ENCODE measurements at places on chromosomes 2 and 18. TPM values are rescaled to one million over a fixed set of nuclear protein-coding genes. Genes with fewer than 3 reads are reported as not detected.

Gene RGPD6
- total RNA-seq: 7.7 TPM

DNA sequence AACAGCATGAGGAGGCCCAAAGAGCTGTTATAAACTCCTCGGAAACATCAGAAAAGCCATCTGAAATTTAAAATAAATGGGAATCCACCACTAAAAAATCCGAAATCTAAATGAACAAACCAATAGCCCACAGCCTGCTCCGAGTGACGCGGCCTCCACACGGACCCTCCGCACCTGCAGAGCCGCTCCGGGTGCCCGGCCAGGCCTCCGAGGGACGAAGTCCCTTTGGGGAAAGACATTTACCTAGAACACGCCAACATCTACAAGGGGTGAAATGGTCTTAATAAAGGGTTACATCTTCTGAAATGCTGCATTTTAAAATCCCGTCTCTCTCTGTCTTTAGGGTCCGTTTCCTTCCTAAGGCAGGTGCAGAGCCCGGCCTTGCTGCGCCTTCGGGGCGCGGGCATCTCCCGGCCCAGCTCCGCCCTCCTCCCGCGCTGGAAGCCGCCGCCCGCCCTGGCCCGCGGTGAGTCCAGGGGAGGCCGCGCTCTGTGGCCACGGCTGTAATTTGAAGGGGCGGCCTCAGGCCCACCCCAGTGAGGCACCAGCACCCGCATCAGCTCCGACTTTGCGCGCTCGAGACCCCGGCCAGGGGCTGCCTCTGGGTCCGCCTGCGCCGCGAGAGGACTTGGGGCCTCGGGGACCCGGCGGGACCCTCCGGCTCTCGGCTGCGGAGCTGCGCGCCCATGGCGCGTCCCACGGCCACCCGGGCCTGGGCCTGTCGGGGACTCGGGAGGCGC, 42.3 kb upstream of the CTDP1 start:
- H3K4me3 ChIP-seq: no peak overlapping the region
- no peak for DNase-seq

- H3K4me1 ChIP-seq: no peaks in the 10 kb centered on the region
- no peak overlapping the region for H3K27ac ChIP-seq
- no peaks in the 10 kb centered on the region for H3K36me3 ChIP-seq
- H3K4me3 ChIP-seq: no peak overlapping the region
Measured at GRCh38 chr2:165667375-165667774, 126.7 kb downstream of the GALNT3 start.

GRCh38 chr2:136929531-136929930, 164.2 kb downstream of the THSD7B start:
- no peaks in the 10 kb centered on the region for H3K36me3 ChIP-seq
- H3K27ac ChIP-seq: no peak overlapping the region
- no peak overlapping the region for H3K4me3 ChIP-seq
- no peaks in the 10 kb centered on the region for H3K4me1 ChIP-seq
- peaks cover 7% of the 10 kb centered on the region for H3K27me3 ChIP-seq
- DNase-seq: no peak

DNA sequence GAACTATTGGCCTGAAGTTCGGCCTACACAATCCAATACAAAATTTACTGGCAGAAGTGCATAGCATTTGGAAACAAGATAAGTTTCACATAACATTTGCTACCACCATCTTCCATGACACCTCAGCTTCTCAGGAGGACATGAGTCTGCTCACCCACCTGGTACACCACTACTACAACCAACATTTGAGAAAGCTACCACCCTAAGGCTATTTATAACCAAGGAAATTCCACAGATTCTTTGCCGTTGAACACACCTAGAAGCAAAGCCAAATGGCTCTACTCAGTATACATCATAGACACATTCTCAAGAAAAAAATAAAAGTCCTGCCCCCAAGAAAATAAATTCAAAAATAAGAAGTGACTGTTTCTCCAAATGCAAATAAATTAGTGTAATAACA, 145.3 kb downstream of the SPAG16 start:
- H3K4me3 ChIP-seq: no peak overlapping the region
- no peaks in the 10 kb centered on the region for H3K36me3 ChIP-seq
- H3K27me3 ChIP-seq: no peaks in the 10 kb centered on the region
- DNase-seq: no peak

DNA sequence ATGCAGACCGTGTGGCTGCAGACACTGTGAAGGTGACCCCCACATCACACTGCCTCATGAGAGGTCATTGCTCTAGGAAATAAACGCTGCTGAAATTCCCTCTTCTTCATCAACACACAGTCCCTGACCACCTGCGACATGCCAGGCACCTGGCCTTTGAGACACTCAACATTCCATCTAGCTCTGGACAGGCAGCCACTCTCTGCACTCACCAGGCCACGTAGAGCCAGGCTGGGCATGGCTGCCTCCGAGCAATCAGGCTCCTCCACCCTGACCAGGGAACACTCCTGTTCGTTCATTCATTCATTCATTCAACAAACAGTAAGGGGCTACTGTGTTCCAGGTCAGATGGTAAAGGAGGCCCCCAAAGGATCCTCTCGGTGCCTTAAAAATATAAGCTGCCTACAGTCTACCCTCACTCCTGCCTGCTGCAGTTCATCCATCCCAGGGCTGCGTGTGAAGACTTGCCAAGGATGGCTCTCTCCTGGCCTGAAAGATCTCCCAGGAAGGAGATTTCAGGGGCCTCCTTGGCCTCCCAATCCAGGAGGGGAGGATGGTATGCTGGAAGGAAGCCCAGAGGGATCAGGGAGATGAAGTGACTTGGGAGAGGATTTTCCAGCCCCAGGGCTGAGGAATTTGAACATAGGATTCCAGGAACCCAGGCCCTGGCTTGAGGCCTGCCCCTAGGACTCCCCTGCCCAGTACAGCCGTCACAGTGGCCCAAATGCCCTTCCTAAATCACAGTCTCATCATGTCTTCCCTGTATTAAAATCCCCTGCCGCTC, 66.7 kb downstream of the TNS1 start:
- no peaks in the 10 kb centered on the region for H3K36me3 ChIP-seq
- peaks cover 21% of the 10 kb centered on the region for H3K4me1 ChIP-seq
- no peak for DNase-seq
- peaks cover 12% of the 10 kb centered on the region for H3K27me3 ChIP-seq
- no peak overlapping the region for H3K27ac ChIP-seq

Gene EPB41L3
- 13.7 TPM for total RNA-seq

Gene CHRNA1
- total RNA-seq: not detected

- no peak overlapping the region for H3K4me3 ChIP-seq
- H3K36me3 ChIP-seq: no peaks in the 10 kb centered on the region
- DNase-seq: no peak
- no peaks in the 10 kb centered on the region for H3K27me3 ChIP-seq
- no peak overlapping the region for H3K27ac ChIP-seq
Measured at GRCh38 chr18:77405096-77405495, 155.4 kb downstream of the GALR1 start.

Gene PDE1A
- not detected for total RNA-seq

Gene FOXD4L1
- 0.15 TPM for total RNA-seq

Gene MAP2
- total RNA-seq: not detected

- H3K27me3 ChIP-seq: peaks cover 4% of the 10 kb centered on the region
- H3K4me3 ChIP-seq: no peak overlapping the region
- peak; percentile 38 for DNase-seq
- H3K4me1 ChIP-seq: peaks cover 38% of the 10 kb centered on the region
- H3K27ac ChIP-seq: peak overlapping the region; percentile 88
Measured at GRCh38 chr18:23964282-23965238, 50.0 kb upstream of the TTC39C start.

Gene RPRM
- not detected for total RNA-seq

Data from activated CD4-positive, alpha-beta T cell treated with anti-CD3 and anti-CD28 coated beads, Interleukin-2, amount 10 ng/mL, durations not matched to agents 7 days and 5 days (primary cell).